Effector CD8-positive, alpha-beta T cell (primary cell): ENCODE measurements at places on chromosomes 13 and 19.

DNA sequence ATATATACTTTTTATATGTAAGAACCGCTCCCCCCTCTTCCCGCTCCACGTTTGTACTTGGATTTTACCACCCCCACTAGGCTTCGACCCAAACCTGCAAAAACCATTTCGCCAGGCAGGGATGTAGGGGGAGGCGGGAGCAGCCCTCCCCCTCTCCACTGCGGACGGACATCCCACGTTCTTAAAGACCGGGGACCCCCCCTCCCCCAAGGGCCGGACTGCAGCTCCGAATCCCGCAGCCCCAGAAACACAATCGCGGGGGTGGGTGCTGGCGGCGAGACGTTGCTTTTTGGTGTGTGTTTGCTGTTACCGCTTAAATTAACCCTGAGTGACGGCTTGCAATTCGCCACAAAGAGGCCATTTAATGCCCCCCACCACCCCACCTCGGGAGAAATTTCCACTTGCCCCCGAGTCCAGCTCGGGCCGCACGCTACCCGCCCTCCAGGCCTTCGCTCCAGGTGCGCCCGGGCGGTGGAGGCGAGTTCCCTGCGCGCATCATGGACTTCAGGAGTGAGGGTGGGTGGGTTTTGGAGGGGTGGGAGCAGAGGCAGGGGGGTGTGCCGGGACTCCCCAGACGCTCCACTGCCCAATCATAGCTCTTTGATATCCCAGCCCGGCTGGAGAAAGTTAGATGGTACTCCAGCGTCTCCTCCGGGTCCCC lies 15.8 kb downstream of the NFIX start:
- no peak for DNase-seq

DNA sequence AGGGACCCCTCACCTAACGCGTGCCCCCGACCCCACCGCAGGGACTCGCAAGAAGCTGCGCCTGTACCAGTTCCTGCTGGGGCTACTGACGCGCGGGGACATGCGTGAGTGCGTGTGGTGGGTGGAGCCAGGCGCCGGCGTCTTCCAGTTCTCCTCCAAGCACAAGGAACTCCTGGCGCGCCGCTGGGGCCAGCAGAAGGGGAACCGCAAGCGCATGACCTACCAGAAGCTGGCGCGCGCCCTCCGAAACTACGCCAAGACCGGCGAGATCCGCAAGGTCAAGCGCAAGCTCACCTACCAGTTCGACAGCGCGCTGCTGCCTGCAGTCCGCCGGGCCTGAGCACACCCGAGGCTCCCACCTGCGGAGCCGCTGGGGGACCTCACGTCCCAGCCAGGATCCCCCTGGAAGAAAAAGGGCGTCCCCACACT lies 4.7 kb upstream of the MYBPC2 start:
- peak; percentile 4 for DNase-seq

- DNase-seq, result no peak
Observed at GRCh38 chr13:65609350-65609749, 1620.8 kb downstream of the PCDH9 start.

GRCh38 chr13:58004751-58005150 lies 373.2 kb downstream of the PCDH17 start:
- DNase-seq, result no peak

- no peak for DNase-seq
Observed at GRCh38 chr19:49362048-49362928, at the start of gene TEAD2. Gene TEAD2, minus strand, starts transcription at chr19:49362416. Its CDS starts 2,341 bp downstream, at chr19:49360075.

- DNase-seq, result no peak
Observed at GRCh38 chr13:40632915-40633314, 33.5 kb downstream of the FOXO1 start.

- DNase-seq, result no peak
Observed at GRCh38 chr13:77874406-77874805, 44.2 kb downstream of the EDNRB start.

GRCh38 chr19:1917146-1917545 lies 11.9 kb downstream of the ADAT3 start:
- no peak for DNase-seq

DNA sequence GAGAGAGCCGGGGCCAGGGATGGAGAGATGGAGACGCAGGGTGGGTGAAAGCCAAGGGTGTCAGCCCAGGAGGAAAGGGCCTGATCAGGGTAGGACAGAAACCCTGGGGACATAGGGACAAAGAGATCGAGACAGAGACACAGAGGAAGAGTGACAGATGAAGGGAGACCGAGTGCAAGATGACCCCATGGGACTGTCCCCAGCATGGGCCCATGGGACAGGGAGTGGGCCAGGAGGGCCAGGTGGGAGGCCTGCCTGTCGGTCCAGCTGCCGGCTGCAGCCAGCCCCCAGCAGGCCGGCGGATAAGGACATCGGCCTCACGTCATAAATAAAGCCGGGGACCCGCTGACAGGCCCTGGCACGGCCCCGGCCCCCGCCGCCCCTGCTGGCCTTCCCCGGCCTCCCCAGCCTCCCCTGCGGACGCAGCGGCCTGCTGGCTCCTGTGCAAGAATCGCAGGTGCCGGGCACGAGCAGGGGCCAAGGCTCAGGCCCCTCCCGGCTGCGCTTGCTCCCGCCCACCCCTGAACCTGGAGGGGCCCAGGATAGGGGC lies 6.3 kb downstream of the REX1BD start:
- DNase-seq, result no peak

DNA sequence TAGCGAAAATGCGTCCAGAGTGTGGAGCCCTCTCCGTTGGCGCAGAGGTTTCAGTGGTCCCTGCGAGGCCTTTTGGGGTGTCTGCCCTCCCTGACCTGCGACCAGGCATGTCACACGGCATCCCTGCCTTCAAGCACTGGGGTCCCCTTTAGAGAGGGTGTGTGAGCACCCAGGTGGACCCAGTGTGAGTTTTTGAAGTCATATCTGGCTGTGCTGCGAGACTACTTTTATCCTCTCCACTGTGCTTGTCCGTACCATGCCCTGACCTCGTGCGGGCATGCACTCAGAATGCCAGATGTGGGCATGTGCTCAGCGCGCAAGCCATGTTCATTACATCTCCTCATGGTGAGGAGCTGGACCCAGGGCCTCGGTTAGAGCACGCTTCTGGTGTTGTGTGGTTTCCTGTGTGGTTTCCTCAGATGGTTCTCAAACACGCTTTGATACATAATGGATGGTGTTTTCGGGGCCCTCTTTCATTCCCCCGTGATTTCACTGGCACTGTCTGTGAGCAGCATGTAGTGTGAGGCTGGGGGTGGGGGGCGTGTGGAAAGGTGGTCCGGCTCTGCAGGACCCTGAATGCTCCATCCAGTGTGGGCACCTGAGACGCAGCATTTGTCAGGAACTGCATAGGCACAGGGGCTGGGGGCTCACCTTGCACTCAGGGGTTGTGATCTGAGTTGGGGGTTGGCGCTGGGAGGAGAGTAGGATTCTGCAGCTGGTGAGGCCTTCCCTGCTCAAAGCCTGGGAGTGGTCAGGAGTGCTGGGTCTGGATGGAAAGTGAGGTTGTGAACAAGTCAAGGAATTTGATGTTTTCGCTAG lies 2.3 kb downstream of the TFDP1 start:
- DNase-seq, result no peak

DNA sequence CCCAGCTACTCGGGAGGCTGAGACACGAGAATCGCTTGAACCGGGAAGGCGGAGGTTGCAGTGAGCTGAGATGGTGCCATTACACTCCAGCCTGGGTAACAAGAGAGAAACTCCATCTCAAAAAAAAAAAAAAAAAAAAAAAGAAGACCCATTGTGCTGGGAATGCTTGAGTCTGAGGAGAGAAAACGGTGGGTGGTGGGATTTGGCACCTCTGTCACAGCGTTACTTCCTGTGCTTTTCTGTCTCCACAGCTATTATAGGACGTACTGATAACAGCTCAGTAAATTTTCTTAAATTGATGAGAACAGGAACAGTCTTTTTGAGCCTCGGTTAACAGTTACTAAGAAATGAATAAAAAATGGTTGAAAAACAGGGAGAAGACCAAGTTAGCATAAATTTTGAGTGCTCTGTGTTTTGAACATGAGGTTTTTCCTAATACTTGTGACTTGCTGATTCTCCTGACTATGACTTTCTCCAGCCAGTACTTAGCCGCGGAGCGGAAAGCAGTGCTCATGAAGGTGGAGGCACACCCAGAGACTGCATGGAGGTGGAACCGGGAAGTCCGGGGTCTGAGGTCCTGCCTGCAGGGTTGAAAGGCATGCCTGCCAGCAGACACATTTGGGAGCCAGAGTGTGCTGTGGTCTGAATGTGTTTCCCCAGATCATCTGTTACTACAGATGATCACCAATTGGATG lies 55.3 kb upstream of the TEX29 start:
- no peak for DNase-seq

GRCh38 chr19:13164343-13165161 lies 14.3 kb downstream of the IER2 start:
- peak; percentile 19 for DNase-seq

DNA sequence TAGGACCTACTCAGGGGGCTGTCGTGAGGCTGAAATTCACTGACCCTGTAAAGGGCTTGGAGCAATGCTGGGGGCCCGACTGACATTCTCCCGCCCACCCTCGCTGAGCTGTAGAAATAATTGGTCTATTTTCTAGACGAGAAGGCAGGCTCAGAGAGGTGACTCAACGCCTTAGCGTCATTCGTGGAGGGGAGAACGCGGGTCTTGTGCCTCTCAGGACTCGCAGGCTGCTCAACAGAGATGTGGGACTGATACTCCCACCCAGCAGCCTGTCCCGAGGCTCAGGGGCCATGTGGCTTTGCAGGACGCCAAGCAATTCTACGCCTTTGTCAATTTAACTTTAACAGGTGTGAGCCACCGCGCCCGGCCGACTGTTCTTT lies 23.6 kb upstream of the ASPDH start:
- DNase-seq, result no peak

DNA sequence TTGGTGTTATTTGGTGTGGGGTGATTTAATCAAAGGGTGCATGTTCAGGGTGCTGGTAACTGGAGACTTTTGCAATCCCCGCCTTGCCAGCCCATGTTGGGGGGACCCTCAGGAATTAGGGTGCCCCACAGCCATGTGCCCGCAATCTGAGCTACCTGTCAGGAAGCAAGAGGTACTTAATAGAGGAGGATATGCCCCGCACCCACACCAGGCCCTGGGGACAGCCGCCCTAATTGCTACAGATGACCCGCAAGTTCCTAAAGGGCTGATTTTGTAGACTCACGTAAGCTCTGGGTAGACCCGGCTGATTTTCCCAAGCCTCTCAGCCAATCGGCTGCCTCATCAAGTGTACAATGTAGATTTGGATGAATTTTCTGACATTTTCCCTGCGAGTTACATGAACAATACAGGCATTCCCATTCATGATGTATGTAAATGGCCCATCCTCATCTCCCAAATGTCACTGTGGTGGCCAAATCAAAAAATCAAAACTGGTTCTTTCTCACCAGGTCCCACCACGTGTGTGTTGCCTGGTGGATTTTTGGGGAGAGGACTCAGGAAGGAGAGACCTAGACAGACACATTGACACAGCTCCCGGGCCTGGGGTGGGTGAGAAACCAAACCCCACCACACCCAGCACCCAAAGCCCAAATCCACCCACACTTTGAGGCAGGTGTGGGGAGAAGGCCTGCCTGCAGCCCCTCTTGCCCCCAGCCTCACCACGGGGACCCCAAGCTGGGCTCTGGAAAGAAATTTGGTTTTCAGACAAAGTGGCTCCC lies 119.2 kb upstream of the SPACA7 start:
- no peak for DNase-seq

- DNase-seq, result no peak
Observed at GRCh38 chr13:42284068-42284467, 12.1 kb downstream of the AKAP11 start.

DNA sequence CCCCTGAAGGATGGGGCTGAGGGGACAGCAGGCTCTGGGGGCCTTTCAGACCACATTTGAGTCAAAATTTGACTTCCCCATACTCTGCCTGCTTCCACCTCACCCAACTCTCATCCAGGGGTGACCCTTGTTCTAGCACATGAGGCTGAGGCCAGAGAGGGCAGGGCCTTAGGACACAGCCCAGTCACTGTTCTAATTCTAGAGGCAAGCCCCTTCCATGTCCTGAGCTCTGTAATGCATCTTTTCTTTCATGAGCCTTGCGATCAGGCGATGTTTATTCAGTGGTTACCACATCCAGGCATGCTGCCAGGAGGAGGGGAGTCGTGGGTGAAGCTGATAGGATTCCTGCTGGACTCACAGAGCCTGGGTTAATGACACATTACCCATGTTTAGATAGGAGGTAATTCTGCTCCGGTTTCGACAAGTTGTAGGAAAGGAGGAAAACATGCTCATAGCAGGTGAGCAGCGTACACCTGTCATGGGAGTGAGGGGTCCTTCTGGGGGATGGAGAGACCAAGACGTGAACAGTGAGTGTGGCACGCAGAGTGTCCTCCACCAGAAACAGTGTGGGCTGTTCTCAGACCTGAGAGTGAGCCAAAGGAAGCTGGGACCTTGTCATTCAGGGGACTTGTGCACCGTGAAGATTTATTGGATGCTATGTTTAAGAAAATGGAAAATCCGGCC lies 9.3 kb downstream of the RPS9 start:
- no peak for DNase-seq

- DNase-seq, result no peak
Observed at GRCh38 chr19:45187421-45188100, 9.0 kb downstream of the BLOC1S3 start.

GRCh38 chr13:79237981-79238380 lies 168.1 kb downstream of the RBM26 start:
- no peak for DNase-seq

DNA sequence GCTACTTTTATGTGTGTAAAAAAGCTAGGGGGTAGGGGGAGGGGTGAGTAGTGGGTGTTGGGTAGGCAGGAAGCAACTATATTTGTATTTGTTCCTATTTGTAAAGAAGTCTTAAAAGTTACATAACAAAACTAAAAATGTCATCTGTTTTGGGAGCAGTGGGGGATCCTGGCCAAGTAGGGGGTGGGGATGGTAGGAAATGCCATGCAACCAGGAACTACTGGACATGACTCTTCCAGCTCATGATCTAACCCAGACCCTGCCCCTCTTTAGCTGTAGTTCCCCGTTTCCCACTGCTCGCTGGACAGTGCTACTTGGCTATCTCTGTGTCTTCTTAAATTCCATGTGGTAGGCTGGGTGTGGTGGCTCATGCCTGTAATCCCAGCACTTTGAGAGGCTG lies 3.2 kb downstream of the GTF3A start:
- DNase-seq, result no peak

GRCh38 chr13:50080203-50080910 lies 65.1 kb downstream of the KCNRG start:
- DNase-seq, result no peak

GRCh38 chr19:10193790-10194499 lies 808 bp downstream of the DNMT1 start:
- DNase-seq, result peak; percentile 21

- no peak for DNase-seq
Observed at GRCh38 chr19:49390929-49391359, 2.9 kb downstream of the KASH5 start.

- no peak for DNase-seq
Observed at GRCh38 chr13:94322925-94323763, 156.3 kb downstream of the DCT start.

GRCh38 chr13:56563663-56564062 lies 577.1 kb upstream of the PRR20A start:
- no peak for DNase-seq

DNA sequence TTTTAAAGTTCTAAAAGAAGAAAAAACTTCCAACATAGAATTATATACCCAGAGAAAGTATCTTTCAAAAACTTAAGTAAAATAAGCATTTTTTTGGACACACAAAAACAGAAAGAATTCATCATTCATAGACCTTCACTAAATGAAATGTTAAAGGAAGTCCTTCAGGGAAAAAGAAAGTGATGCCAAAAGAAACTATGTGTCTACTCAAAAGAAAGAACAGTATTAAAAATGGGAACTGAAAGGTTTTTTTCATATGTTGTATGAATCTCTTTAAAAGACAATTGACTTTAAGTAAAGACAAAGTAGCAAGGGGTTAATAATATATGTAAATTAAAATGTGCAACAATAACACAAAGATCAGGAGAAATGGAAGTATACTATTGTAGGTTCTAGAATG lies 96.5 kb downstream of the DHRS12 start:
- no peak for DNase-seq

GRCh38 chr13:99982731-99983498 lies 1.3 kb downstream of the ZIC2 start:
- no peak for DNase-seq
